Naive thymus-derived CD4-positive, alpha-beta T cell (primary cell): ENCODE measurements at places on chromosomes 5 and 9.
A peak's percentile ranks its signal among the peaks of the same experiment; 100 is the strongest.

DNA sequence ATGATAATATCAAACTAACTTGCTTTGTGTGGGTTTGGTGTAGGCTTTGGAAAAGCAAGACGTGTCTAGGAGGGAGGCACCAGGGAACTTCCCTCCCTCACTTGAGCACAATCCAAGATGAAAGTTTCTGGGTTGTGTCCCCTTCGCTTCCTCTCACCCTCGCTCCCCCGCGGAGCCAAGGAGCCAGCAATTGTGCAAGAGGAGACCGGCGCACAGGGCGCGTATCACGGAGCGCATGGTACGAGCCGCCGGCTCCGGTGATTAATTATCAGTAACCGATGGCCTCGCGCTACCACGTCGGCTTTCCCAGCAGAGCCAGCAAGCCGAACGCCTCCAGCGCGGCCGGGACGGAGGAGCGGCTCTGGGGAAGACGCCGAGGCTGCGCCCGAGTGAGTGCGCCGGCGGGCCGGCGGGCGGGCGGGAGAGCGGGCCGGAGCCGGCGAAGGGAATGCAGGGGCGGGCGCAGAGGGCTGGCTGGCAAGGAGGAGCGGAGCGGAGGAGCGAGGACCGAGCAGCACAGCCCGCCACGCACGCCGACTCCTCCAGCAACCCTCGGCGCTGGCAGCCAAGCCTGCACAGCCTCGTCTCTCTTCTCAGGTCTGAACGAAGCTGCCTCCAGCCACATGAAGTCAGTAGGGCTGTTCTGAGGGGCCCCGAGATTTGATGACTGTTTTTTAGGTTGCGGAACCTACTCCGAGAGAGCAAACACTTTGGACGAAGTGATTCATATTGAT lies 143.6 kb downstream of the BNC2 start:
- DNase-seq: no peak

DNA sequence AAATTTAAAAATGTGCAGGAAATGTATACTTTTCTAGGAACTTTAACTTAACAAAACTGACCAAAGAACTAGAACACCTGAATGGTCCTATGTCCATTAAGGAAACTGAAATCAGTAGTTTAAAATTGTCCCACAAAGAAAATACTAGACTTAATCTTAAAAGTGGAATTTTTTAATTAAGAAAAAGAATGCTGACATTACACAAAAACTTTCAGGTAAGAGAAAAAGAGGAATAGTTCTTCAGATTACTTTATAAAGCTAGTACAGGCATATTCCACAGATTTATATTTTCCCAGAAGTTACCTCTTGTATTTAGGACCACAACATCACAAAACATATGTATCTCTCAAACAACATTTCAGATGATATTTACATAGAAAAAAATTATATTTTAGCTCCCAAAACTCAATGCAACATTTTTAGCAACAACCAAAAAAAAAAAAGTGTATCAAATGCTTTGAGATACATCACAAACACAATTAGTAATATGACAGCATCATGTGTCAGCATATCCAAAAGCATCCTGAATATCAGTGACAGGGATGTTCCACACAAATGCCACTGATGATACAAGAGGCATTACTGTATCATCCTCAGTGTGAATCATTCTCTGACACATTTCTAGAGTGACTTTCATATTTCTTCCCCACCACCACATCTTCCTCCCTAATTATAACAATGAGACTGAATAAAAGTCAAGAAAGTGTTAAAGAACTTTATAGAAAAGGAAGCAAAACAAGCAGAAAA lies 264.0 kb downstream of the EPB41L4A start:
- no peak for DNase-seq

DNA sequence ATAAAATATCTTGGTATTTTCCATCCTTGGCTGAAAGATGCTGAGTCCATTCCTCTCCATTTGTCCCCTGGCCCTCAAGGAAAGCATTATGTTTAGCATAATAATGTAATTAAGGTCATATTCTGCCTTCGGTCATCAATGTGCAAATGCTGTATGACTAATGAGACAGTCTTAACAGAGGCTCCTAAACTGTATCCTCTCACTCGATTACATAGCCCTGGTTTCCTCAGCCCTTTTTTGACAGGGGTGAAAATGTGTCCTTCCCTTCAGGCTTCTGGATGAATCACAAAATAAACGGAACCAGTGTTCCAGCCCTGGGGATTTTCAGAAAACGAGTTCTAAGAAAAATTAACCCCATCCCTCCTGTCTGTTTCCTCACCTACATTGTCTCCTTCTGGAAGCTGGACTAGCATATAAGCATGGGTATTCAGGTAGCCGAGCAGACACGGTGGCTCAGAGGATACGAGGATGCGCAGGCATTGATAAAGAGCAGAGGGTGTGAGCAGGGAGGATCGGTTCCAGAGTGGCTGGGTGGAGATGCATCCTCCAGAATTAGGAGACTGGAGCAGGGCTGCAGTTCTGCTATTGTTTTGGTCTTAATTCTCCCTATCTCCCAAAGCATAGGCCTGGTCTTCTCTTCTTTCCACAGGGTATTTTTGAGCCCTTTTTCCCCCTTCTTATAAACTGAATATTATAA lies 742.9 kb downstream of the TLR4 start:
- DNase-seq: no peak

DNA sequence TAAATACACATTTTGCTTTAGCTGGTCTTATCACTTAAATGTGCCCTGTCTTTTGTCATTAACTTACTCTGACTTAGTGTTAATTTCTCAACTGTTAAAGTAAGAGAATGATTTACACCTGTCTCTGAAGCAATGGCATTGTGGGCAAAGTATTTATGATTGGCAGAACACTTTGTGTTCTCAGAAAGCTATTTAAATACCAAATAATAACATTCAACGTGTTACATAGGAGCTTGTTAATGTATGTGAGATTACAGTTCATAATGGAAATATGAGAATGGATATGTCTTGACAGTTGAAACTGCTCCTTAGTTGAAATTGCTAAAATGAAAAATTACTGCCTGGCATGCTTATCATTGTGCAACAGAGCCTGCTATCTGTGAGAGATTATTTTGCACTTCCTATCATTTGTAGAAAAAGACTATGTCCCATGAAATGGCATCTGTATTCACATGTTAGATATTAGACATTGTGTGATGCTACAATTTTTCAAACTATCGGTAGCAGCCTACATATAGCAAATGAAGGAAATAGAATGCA lies 46.1 kb downstream of the PRR16 start:
- no peak for DNase-seq

DNA sequence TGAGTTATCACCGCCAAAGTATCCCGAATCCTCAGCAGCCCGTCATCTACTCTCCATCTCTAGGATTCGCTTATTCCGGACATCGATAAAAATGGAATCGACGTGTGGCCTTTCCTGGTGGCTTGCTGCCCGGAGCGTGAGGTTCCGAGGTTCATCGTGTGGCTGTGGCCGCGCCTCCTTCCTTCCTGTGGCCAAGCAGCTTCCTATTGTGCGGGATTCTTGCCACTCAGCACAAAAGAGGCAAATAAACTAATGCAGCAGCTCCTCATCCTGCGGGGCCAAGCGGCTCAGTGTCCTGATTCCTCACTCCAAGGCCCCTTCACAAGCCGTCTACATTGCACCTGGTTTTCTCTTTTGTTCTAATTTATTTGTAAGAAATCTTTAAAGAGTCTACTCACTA lies 800.9 kb downstream of the CDH9 start:
- no peak for DNase-seq

DNA sequence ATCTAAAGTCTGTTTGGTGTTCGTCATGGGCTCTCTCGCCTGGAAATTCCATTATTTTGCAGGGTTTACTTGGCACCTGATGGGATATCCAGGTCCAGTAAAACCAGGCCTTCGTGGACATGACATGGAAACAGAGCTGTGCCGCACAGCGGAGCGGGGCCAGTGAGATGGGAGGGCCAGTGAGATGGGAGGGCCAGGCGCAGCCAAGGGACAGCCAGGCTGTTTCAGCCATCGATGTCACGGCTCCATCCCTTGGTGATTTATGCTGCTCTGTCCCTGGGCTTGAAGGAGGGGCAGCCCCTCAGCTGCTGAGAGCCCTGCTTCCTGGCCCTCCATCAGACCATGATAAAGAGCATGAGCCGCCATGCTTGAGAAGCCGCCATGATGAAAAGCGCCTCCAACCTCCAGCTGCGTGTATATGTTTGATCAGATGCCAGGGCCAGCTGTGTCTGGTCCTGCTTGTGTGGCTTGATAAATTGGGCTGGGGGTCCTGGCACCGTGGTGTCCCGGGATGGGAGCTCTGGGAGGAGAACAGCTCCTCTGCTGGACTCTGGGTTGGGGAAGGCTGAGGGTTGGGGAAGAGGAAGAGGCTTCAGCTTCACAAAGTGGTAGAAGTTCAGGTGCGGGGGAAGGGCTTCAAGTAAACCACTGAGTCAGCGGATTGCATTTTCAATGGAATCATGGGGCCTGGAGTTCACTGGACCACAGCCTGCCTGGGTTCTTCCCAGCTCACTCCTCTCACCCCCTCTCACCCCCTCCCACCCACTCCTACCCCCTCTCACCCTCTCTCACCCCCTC lies 6.1 kb upstream of the COL5A1 start:
- DNase-seq: no peak

DNA sequence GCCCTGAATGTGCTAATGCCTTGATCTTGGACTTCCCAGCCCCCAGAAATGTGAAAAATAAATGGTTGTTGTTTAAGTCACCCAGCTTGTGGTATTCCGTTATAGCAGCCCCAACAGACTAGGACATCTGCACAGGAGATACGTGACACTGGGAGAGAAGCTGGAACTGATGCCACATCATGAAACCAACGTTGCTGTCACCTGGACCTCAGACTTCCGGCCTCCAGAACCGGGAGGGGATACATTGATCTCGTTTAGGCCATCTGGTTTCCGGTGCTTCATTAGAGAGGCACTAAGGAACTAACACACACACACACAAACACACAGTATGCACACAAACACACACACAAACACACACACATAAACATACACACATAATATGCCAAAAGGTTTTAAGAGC lies 75.0 kb upstream of the ICE1 start:
- DNase-seq: no peak

DNA sequence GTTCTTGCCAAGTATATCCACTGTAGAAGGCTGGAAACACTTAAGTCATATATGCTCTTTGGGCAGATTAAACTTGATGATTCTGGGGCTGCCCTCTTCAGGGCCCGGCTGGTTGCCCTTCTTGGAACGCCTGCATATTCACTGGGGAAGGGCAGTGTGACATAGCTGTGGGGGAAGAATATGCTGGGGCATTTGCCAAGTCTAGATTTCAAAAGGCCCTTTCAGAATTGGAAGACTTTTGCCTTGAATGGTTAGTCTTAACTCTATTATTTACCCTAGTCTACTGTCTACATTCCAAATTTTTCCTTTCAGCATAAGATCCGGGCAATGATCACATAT lies 161.2 kb upstream of the PITX1 start:
- DNase-seq: no peak

- peak; percentile 46 for DNase-seq
These were observed at the start of gene NXNL2 for GRCh38 chr9:88534456-88535225. TSS of gene NXNL2 (plus strand) at chr9:88535178. CDS start at chr9:88535435, 257 bp downstream.

DNA sequence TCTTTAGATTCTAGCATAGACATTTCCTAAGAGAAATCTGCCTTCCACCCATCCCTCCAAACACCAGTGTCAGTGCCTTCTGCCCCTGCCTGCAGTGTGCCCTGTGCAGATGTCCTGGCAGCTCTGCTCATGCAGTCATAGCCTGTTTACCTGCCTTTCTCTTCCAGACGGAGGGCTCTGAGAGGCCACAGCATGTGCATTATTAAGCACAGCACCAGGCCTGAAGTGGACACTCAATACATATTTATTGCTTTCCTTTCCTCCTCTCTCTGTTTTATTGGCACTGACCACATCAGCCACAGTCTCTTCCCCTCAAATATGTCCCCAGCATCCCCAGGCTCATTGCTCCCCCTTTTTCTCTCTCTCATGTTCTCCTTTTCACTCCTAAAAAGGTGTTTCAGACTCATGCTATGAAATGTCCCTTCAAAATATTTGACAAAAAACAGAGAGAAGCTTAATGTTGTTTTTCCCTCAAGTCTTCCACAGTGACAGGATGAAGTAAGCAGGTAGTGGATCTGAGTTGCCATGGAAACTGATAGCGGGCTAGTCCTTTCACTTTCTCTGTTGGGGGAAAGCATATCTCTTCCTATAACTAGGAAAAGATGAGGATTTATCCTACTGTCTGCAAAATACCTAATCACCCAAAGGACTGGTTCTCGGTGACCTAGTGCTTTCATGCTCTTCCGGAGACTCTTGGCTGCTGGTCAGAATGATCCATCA lies 100.9 kb downstream of the ATP10B start:
- no peak for DNase-seq

GRCh38 chr5:175003531-175003930 lies 279.1 kb downstream of the MSX2 start:
- DNase-seq: no peak
